ENCODE measurements at places on chromosomes 11 and 22.

DNA sequence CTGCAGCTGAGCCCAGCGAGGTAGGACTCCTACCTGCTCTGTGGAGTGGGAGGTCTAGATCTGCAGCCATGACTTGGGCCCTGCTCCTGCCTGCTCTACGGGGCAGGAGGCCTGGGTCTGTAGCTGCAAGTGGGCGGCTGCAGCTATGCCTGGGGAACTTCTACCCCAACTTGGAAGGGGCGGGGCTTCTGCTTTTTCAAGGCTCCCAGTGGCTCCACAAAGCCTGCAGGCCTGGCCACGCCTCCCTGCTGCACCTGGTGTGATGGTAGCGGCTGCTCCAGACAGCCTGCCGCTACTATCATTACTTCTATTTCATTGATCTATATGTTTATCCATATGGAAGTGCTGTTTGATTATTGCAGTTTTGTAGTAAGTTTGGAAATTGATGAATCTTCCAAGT is 121.2 kb downstream of the NELL1 start:
- DNase-seq: no peak

GRCh38 chr11:102575012-102575411 is 44.5 kb upstream of the MMP7 start:
- no peak for DNase-seq

DNA sequence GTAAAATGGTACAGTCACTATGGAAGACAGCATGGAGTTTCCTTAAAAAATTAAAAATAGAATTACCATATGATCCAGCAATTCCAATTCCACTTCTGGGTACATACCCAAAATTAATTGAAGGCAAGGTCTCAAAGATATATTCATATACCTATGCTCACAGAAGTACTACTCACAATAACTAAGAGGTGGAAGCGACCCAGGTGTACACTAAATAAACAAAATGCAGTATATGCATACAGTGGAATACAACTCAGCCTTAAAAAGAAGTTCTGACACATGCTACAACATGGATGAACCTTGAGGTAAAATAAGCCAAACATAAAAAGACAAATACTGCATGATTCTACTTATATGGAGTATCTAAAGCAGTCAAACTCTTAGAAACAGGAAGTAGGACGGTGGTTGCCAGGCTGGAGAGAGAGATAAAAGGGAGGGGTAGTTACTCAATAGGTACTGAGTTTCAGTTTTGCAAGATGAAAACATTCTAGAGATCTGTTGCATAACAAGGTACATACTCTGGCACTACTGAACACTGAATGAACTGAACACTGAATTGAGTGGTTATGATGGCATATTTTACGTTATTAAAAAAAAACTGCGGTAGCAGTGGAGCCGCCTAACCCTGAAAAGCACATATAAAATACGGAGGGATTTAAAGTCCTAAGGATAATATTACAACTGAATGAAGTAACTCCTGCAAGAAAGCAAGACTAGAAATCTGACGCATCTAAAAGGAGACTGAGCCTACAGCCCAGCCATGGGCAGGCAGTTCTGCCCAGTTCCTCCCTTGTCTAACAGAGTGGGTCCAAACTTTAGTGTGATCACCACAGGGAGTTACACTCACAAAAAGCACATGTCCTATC is 12.8 kb downstream of the DGCR2 start:
- DNase-seq: peak; percentile 82

DNA sequence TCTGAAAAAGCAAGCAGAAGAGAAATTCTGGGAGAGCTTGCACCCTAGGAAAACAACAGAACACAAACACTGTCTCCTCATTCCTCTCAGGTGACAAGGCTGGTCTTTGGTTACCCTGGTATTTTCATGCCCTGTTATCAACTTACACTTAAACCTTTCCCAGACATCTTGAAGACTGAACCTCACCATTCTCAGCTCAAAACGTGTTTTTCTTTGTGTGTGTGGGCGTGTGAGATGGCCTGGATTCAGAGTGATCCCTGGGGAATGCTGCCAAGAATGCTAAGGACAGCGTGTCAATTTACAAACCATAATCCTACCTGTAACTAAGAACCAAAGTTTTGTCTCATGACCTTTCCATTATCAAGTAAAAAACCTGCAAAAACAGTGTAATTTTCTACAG is 33.3 kb downstream of the ELF5 start:
- no peak for DNase-seq

DNA sequence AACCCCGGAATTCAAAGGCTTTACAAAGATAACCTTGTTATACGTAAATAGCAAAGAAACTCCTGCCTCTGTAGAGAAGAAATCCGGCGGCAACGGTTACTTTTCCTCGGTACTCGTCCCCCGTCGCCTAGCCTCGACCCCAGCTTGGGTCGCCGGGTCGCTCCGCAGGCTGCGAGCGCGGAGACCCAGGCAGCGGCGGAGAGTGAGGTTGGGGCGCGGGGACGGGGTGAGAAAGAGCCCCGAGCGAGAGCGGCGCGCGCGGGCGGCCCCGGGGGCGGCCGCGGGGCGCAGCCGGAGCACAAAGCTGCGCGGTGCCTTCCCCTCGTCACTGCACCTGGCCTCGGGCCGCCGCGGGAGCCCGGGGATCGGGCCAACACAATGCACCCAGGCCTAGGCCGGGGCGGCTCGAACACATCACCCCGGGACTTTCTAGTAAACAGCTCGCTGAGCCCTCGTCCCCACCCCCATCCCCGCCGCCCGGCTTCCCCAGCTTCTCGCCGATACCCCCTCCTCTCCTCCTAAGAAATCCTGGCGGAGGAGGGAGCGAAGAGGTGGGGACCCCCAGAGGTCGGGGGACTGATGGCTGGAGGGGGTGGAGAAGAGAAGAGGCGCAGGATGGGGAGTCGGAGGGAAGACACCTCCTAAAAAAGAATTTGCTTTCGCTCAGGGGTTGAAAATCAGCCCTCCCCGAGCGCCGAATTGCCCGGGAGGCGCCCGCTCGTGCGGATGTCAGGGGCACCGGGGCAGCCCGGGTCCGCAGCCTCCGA is 845 bp downstream of the MPPED2 start:
- no peak for DNase-seq

DNA sequence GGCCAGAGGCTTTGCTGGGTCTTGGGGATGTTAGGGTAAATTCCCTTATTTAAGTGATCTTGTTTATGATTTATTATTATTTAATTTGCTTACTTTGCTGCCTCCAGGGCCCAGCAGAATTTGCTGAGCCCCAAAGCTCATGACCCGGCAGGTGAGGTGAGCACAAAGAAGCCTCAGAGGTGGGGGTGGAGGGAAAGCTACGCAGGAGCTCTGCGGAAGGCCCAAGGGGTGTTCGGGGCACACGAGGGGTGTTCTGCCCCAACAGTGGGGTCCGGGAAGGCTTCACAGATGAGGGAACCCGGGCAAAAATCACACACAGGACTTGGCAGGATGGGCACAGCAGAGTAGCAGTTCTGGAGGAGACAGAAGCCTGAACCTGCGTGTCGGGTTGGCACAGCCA is 6.7 kb upstream of the LINC01488 start:
- no peak for DNase-seq

- DNase-seq: no peak
Observed at GRCh38 chr11:8149726-8150125, 19.1 kb downstream of the RIC3 start.

DNA sequence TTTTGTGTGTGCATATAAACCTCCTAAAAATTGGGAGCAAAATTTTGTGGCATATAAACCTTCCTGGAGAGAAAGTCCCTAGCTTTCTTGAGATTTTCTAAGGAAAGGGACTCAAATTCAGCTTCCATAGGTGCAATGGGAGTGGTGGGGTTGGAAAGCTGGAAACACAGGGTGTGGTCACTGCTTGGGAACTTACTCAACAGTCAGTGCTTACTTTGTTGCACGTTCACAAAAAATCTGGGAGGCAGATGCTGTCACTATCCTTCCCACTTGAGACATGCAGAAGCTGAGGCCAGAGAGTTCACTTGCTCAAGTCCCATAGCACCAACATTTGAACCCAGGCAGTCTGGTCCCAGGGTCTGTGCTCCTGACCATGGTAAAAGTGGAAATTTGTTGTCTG is 3.9 kb upstream of the CATSPERZ start:
- DNase-seq: no peak

DNA sequence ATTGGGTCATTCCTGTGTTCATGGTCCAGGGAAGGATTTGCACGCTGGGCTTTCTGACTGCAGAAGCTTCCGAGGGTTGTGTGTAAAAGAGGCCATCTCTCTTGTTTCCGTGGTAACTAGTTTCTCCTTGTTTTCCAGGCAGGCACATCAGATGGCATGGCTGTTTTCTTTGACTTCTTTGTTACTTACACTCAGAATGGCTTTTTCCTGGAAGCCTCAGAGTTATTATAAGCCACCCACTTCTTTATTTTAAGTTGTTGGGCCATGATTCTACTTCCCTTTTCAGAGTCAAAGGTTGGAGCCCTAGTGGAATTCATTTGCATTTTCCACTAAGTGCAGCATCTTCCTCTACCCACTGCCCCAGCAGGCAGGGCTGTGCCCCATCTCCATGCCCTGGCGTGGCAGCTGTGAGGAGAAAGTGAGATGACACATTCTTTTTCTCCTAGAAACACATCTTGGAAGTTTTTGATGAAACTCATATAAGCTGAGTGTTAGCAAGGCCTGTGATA is 94.9 kb downstream of the PRR5L start:
- DNase-seq: no peak

GRCh38 chr11:61893981-61894380 is 2.6 kb upstream of the FADS3 start:
- no peak for DNase-seq

- DNase-seq: no peak
Observed at GRCh38 chr11:13143486-13144297, 133.9 kb upstream of the BMAL1 start.

- DNase-seq: no peak
Observed at GRCh38 chr22:49362211-49362839, 465.3 kb downstream of the BRD1 start.

DNA sequence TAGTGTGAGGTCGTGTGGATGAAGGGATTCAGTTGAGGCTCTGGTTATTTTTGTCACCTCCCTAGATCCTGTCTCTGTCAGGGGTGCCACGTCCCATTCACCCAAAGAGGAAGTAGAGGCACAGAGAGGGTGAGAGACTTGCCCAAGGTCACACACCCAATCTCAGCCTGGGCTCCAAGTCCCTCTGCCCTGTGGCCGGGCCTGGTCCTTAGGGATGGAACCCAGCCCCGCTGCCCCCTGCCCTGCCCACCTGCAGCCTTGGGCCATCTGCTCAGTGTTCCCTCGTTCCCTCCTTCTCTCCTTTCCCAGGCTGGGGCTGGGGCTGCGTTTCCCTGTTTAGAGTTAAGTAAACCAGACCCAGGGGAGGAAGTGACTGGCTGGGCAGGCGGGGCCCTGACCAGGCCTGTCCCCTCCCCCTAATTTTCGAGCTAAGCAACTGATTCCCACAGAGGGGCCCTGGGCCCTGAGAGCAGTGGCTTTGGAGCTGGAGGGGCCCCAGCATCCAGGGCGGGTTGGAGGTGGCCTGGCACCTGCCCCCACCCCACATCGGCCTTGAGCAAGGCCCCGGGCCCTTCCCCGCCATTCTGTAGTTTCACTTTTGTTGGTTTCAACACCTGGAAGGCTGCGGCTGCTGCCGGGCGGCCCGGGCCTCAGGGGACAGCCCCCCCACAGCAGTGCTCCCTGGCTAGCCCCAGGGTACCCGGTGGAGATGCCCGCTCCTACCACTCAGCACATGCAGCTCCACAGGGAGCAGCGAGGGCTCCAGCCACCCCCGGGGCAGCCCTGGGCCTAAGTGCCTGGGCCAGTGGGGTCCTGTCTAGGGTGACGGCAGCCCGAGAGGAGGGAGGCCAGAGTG is 1.5 kb downstream of the TCIRG1 start:
- DNase-seq: peak; percentile 53

GRCh38 chr11:67027483-67027930 is 4.6 kb downstream of the SYT12 start:
- DNase-seq: no peak

- DNase-seq: no peak
Observed at GRCh38 chr22:41177622-41178424, 27.3 kb upstream of the L3MBTL2 start.

GRCh38 chr11:8313504-8314090 is 49.9 kb upstream of the LMO1 start:
- no peak for DNase-seq

DNA sequence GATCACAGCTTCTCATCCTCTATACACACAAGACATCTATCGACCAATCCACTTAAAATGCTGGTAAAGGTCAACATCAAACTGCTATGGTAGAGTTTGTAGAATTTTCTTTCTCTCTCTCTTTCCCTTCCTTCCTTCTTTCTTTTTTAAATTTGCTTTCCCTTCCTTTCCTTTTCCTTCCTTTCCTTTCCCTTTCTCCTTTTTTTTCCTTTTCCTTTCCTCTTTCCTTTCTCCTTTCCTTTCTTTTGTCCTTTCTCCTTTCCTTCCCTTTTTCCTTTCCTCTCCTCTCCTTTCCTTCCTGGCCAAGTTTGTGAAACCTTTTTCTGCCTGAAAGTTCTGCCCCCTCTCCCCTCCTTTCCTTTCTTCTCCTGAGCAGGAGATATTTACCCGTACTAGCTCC is 3.1 kb downstream of the C11orf97 start:
- no peak for DNase-seq

- DNase-seq: no peak
Observed at GRCh38 chr11:65549096-65549495, 9.1 kb downstream of the LTBP3 start.

- DNase-seq: no peak
Observed at GRCh38 chr11:8786933-8787332, 104.3 kb downstream of the RPL27A start.

GRCh38 chr22:28771195-28771791 is 1.2 kb upstream of the CCDC117 start:
- DNase-seq: no peak

DNA sequence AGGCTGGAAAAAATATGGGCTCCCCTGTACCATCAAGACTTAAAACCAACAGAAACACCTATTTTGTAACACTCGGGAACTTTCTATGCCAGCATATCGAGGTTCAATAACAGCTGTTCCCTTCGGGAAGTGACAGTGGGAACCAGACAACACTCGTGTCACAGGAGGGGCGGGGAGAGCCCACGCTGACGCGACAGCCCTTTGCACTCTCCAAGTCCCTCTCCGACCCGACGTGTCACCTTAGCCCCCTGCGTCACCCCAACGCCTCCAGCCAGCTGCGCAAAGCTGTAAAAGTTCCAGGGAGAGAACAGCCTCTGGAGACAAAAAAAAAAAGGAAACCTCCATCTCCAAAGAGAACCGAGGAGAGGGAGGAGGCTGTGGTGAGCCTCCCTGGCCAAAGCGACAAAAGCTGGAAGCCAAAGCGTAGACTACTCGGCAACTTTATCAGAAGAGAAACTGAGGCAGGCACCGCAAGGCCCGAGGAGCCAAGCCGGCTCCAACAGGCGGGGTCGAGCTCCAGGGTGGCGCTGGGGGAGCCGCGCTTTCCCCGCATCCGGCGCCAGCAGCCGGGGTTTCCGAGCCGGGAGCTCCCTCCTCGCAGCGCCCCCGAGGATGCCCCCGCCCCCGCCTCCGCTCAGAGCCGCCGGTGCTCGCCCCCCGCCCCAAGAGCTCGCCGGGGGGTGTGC is 751 bp downstream of the ARFGAP3 start:
- DNase-seq: peak; percentile 45

GRCh38 chr11:45665933-45666647 is 668 bp upstream of the CHST1 start:
- DNase-seq: no peak
